ENCODE measurements at places on chromosomes 11 and 22. TPM values are rescaled to one million over a fixed set of nuclear protein-coding genes. Genes with fewer than 3 reads are reported as not detected.

Gene RFPL2
- total RNA-seq = not detected

Gene CPT1A
- total RNA-seq = 17.2 TPM

Gene DEUP1
- not detected for total RNA-seq

Gene OR8B8
- not detected for total RNA-seq

GRCh38 chr11:115959081-115959486 lies 454.9 kb upstream of the CADM1 start:
- peaks cover 2% of the 10 kb centered on the region for H3K27me3 ChIP-seq
- no peaks in the 10 kb centered on the region for H3K4me1 ChIP-seq
- H3K27ac ChIP-seq = no peak overlapping the region

GRCh38 chr11:80109652-80110051 lies 668.8 kb upstream of the TENM4 start:
- H3K36me3 ChIP-seq = no peaks in the 10 kb centered on the region
- H3K27me3 ChIP-seq = no peaks in the 10 kb centered on the region
- no peak for DNase-seq
- no peak overlapping the region for H3K4me3 ChIP-seq
- no peaks in the 10 kb centered on the region for H3K4me1 ChIP-seq

- DNase-seq = no peak
- no peaks in the 10 kb centered on the region for H3K27me3 ChIP-seq
- no peak overlapping the region for H3K27ac ChIP-seq
Observed at GRCh38 chr11:113693030-113693429, 13.1 kb downstream of the TMPRSS5 start.

- H3K4me3 ChIP-seq = peak overlapping the region; percentile 92
- peaks cover 36% of the 10 kb centered on the region for H3K4me1 ChIP-seq
Observed at GRCh38 chr11:130068546-130068985, 1.1 kb upstream of the APLP2 start.

DNA sequence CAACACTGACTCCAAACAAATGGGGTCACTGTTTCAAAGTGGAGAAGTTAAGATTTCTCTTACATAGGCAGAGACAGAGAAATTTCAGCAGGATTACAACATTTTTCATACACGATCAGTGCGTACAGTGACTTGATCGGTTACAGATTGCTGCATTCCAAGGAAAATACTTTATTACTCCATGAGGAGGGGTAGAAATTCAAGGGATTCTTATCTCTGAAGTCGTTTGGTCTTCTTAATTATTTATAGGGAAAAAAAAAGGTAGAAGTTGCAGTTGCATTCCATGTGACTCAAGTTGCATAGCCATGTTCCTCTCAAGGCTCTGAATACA lies 10.7 kb upstream of the SMIM38 start:
- no peak for DNase-seq
- peaks cover 4% of the 10 kb centered on the region for H3K27me3 ChIP-seq
- peaks cover 7% of the 10 kb centered on the region for H3K4me1 ChIP-seq

Measured in activated B cell treated with CpG ODN at 0.5 μM for 24 hours (primary cell).